Activated CD4-positive, alpha-beta T cell treated with anti-CD3 and anti-CD28 coated beads for 24 hours (primary cell): ENCODE measurements at places on chromosomes 11 and 22.

DNA sequence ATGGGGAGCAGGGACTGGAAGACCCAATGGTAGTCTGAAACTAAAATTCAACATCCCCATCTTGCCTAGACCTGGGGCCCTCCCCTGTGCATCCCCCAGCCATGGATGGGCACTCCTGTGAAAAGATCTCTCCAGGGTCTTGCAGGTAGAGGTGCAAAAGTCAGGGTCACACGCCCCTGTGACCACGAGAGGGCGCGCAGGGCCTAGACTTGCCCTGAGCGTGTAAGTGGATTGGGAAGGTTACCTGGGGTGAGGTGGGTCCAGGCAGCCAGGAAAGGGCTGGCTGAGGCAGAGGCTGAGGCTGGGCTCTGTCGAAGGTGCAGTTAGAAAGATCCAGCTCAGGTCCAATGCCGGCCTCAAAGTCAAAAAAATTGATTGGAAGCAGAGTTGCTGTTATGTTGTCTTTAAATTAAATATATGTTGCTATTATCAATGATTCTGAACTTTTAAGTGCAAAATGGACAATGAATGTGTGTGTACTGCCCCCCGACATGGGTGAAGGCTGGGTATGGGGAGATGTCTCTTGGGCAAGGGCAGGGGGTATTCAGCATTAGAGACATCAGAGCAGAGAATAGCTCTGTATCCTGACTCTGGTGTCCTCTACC, 4.8 kb upstream of the POU2F3 start:
- DNase-seq = peak; percentile 54

- no peak for DNase-seq
Measured at GRCh38 chr22:23121424-23121823, 20.4 kb downstream of the RSPH14 start.

DNA sequence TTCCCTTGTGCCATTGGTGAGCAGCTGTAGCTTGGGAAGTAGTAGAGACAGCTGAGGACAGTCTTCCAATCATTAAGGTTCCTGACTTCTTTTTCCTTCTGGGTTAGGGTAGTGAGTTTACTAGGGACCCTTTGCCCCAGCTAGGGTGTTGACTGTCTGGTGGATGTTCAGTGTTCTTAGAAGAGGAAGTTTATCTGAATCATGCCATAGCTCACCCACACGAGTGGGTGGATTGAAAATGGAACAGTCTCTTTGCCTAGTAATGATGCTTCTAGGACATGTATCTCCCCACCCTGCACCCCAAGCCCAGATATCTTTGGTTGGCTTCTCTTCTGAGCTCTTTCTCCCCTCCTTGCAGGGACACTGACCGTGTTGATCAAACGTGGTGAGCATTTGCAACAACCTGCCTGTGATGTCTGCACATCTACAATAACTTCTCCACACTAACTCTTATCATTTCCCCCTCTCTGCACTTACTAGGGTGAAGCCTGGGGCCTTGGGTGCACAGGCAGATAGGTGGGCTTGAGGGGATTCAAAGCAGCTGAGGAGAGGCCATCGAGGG, 57.1 kb upstream of the HORMAD2 start:
- no peak for DNase-seq

DNA sequence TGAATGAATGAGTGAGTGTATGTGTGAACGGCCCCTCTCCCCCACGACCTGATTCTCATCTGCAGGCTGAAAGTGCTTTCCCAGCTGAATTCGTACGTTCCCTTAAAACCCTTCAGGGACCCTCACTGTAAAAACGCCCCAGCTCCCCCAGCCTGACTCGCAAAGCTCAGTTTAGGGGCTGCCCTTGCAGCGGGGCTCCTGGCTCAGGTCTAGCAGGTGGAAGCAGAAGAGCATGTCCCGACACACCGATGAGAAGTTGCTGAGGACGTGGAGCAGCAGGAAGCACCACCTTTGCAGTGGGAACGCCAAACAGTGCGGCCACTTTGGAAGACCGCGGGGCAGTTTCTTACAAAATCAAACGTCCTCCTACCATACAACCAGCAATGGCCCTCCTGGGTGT, 3.6 kb upstream of the MRPL23 start:
- no peak for DNase-seq

- no peak for DNase-seq
Measured at GRCh38 chr11:125990244-125990643, 44.4 kb downstream of the VSIG10L2 start.

GRCh38 chr11:1810761-1811160, 24.0 kb upstream of the SYT8 start:
- DNase-seq = no peak

GRCh38 chr11:69587454-69588090, 53.4 kb upstream of the CCND1 start:
- no peak for DNase-seq

GRCh38 chr11:69152733-69153421, 2.9 kb upstream of the SMIM38 start:
- DNase-seq = no peak

DNA sequence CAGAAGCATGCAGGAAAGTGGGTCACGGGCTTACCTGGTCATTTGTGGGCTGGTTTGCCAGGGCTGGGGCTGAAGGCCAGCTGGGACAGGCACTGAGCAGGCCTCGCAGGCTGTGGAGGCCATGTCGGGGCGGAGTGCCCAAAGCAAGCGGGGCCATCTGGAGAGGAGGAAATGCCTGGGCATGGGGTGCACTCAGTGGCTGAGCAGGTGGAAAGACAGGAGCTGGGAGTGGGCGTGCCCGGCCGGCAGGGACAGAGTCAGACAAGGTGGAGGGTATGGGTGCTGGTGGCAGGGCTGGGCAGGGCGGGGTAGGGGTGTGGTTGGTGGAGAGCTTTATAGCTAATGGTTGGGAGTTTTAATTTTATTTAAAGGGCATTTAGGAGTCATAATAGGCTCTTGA, 27.4 kb downstream of the DAGLA start:
- DNase-seq = no peak

DNA sequence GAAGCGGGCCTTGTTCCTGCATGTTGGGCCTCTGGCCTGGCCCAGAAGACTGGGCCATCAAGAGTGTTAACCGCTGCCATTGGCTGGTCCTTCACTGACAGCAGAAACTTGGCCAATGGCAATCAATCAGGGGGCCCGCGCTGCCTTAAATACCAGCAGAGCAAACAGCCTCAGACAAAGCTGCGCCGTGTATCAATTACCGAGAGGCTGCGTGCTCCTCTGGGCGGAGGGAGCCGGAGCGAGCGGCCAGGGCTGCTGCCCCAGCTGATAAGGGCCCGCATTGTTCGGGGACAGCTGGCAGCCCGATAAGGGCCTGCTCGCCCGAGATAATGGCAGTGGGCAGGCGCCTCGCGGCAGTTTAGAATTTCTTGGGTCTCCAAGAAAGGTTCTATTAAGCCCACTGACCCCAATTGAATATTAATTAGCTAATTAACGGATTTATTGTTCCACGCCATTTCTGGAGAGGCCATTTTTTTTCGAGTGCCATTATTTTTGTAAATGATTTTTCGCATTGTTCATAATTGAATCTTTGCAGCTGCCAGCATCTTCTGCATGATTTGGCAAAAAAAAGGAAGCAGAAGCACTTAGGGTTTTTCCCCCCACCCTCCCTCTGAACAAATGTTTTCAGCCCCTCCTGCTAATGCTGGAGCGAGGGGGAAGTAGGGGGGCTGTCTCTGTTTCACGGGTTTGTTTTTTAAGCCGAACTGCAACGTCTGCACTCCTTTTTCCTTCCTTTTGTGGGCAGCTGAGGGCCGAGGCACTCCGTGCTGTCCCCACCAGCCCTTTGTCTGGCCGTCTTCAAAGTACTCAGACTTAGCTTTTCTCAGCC, 37.6 kb upstream of the RIC3 start:
- no peak for DNase-seq

DNA sequence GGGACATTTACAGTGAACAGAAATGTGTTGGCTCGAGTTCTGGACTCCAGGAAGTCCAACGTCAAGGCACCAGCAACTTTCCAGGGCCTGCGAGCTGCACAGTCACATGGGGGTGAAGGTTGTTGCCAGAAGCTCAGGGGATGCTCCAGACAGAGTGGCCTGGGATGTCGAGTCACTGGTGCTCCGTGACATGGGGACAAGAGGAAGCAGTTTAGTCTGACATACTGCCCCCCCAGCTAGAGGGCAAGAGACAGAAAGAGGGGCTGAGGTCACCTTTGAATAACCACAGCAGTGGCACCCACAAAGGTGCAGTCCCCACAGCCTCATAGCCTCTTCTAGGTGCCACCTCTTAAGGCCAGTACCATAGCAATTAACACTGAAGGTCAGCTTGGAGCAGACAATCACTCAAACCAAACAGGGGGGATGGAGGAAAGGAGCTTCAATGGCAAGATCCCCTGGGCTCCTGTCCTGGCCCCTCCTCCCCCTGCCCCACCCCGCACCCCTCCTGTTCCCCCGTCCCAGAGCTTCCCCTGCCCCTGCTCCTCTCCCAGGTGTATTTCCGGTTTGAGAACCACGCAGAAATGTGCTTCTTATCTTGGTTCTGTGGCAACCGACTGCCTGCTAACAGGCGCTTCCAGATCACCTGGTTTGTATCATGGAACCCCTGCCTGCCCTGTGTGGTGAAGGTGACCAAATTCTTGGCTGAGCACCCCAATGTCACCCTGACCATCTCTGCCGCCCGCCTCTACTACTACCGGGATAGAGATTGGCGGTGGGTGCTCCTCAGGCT, 3.8 kb downstream of the APOBEC3D start:
- DNase-seq = no peak
